ENCODE measurements at places on chromosomes 11 and 22. TPM values are rescaled to one million over a fixed set of nuclear protein-coding genes. Genes with fewer than 3 reads are reported as not detected.

Gene C22orf42
- total RNA-seq = not detected

Gene PRRG4
- 0.49 TPM for total RNA-seq

Gene OR4A16
- not detected for total RNA-seq

Gene MMP12
- not detected for total RNA-seq

Gene RAB38
- total RNA-seq = 13.5 TPM

Gene CD3G
- total RNA-seq = not detected

Gene SCUBE1
- 9.2 TPM for total RNA-seq

Gene TESMIN
- 1.1 TPM for total RNA-seq

DNA sequence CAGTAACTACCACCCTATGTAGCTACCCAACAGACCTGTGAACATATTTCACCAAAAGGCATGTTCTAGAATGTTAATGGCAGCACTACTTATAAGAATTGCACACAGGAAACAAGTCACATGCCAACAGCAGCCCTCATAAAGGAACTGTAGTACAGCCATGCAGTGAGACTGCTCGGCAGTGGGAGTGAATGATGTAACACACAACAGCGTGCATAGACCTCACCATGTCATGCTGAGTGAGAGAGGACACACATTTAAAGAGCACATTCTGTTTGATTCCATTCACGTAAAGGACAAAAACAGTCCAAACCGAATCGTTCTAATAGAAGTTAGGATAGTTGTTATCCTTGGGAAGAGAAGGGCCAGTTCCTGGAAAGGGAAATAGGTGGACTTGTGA lies 27.2 kb upstream of the KIRREL3 start:
- DNase-seq = no peak

DNA sequence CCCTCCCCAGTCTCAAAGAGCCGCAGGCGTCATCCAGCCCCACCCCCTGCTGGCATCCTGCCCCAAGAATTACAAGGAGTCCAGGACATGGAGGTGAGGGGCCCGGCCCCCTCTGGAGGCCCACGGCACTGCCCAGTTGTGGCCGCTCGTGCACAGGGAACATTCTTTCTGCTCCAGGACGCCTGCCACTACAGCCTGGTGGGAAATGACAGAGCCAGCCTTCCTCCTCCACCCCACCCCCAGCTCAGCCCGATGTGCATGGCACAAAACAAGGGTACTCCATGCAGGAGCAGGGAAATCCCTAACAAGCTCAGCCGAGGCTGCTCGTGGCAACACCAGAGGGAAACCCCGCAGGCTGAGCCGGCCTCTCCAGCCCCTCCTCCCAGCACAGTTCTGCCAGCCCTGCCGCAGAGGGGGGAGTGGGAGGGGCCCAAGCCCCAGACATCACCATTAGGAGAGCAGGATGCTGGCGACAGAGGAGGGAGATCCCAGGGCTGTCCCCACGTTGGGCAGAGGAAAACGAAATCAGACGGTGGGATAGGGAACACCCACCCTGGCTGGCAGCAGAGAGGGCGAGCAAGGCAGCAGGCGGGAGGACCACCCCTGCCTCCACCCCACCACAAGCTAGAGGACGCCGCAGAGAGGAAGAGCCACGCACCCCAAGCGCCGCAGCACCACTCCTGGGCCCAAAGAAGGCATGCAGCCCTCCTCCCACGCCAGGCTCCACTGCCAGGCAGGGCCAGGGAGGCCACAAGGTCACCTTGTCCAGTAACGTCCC lies 10.0 kb downstream of the IGSF9B start:
- peak; percentile 55 for DNase-seq

- DNase-seq = peak; percentile 47
Measured at GRCh38 chr22:40449676-40450035, 79.3 kb downstream of the SGSM3 start.

DNA sequence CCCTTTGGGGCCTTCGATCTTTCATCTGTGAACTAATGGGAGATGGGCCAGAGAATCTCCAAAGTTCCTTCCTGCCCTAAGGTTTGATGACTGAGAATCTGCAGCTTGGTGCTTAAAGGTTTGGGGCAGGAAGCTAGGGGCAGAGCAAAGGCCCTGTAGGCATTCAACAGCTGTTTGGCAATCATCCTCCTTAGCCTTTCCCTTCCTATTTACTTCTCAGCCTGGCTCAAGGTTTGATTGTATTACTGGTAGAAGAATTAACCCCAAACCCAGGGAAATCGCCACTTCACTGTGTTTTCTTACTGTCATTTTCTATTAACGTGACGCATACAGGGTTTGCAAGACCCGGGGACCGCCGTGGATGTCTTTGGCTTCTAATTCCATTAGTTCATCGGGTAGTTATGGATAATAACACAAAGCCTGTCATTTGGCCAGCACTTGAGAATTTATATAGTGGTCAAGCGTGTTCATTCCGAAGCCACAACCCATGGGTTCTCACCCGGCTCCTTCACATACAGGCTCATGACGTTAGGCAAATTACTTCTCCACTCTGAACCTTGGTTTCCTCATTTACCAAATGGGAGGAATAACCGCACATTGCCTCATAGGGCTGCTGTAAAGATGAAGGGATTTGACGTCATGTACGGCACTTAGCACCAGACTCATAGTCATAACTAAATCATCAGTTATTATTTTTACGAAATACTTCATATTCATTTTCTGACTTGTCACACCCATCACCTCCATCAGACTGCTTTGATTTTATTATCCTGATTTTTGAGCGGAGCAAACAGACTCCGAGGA lies 158.1 kb downstream of the FBXO7 start:
- DNase-seq = peak; percentile 43

GRCh38 chr11:42337786-42338455 lies 878.5 kb upstream of the LRRC4C start:
- no peak for DNase-seq

- DNase-seq = no peak
Measured at GRCh38 chr11:44192462-44193100, 97.1 kb downstream of the EXT2 start.

DNA sequence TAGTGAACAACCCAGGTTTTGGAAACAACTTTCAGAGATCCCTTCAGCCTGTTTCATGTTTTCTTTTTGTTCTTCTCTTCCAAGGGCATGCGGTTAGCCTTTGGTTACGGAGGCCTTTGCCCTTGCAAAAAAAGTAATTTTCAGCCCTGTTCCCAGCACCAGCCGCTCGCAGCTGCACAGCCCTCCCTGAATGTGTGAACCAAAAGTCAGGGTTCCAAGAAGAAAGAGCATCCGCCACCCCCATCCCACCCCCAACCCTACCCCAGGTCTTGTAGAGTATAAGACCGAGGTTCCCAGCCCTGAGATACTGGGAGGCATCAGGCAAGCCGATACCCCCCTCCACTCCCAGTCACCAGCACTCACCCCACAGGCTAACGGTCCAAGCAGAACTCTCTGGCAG lies 56.4 kb downstream of the IGLL1 start:
- DNase-seq = no peak

DNA sequence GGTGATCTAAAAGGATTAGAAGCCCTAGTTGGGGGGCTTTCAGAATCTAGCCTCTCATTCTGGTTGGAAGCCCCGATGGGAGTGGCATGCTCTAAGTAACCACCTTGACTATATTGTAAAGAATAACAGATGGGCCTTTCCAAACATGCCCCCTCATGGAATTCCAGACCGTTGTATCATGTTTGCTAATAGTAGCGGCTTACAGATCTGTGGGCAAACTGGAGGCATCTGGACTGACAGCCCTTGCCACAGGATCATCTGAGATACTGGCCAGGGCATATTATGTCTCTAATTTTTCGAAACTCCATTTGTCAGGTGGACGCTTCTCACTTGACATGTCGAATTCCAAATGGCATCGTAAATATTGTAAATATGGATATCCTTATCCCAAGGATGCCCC lies 10.5 kb downstream of the APIP start:
- DNase-seq = no peak

DNA sequence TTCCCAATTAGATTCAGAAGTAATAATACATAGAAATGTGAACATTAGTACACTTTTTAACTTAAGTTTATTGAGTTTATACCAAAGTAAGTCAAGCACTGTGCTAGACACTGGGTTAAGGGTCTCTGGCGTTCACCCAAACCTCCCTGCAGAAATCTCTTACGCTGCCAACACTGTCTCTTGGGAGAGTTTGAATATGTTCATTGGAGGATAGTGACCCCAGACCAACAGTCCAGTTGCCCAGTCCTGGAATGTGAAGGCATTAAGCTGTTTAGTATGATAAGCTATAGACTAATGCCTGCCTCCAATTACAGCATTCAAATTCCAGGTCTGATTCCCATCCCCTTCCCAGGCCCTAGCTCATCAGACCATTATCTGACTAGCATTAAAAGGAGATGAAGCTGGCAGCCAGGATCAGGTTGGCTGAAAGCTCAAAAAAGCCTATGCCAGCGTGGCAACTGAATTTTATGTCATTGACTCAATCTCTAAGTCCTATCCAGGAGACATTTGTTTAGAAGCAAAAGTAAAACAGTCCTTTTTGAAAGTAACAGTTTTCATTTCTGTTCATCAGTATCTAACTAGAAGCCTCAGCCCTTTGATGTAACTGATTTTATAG lies 77.8 kb downstream of the SFI1 start:
- no peak for DNase-seq

DNA sequence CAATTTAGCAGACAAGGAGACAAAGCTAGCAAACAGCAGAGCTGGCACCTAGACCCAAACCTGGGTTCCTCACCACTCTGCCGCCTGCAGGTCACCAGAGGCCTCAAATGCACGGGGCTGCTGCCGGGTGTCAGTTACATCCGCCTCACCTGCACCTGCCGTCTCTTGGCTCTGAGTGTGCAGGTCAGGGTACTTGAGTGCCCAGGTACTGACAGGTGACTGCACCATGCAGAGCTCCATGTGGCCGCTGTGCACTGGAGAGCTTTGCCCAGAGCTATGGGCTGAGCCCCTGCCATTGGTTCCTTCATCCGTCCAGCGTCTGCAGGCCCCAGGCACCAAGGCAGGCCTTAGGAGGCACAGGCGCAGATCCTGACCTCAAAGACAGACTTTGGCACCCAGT lies 35.0 kb downstream of the PDGFB start:
- DNase-seq = no peak

DNA sequence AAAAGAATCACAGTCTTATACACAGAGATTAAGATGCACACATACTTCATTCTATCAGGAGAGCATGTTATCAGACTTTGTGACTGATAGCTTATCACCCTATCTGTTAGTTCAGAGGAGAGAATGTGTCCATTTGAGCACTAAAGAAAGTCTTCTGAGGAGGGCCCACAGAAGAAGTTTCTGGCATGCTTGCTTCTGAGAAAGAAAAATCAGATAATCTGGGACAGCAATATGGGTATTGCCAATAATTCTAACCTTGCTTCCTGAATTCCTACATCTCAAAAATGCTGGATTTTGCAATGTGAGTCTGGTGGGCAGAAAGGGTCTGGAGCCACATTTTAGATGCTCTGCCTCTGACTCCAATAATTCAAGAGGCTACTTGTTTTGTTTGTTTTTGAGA lies 128.9 kb downstream of the RBFOX2 start:
- no peak for DNase-seq

DNA sequence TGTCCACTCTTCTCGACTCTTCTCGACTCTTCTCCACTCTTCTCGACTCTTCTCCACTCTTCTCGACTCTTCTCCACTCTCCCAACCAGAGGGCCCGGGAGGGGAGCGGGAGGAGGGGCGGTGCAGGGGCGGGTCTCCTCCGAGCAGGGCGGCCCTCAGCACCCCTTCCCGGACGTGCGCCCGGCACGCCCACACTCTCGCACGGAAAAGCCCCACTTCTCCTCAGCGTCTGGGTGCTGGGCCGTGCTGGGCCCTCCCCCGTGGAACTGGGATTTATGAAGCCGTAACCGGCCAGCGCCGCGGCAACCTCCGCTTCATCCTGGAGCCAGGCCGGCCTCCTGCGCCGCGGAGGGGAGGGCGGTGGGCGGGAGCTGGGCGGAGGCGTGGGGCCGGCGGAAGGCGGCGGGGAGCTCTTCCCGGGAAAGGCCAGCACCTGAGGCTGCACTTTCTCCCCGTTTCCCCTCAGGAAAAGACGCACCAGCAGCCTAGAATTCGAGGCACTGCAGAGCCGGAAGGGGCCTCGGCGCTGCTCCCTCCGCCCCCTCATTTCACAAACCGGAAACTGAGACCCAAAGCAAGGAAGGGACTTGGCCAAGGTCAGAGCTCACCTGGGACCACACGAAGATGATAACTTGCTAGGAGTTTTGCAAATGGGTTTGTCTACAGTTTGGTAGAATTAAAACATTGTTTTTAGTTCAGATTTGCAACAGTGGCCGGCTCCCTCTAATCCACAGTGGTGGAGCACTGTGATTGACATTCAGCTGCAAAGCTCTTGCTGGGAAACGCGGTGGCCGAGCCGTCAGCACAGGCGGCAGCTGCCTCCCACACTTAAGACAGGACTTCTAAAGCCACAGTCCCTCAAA lies 31.6 kb upstream of the JAM3 start:
- DNase-seq = peak; percentile 77

- DNase-seq = no peak
Measured at GRCh38 chr11:131402040-131402439, 31.6 kb downstream of the NTM start.

DNA sequence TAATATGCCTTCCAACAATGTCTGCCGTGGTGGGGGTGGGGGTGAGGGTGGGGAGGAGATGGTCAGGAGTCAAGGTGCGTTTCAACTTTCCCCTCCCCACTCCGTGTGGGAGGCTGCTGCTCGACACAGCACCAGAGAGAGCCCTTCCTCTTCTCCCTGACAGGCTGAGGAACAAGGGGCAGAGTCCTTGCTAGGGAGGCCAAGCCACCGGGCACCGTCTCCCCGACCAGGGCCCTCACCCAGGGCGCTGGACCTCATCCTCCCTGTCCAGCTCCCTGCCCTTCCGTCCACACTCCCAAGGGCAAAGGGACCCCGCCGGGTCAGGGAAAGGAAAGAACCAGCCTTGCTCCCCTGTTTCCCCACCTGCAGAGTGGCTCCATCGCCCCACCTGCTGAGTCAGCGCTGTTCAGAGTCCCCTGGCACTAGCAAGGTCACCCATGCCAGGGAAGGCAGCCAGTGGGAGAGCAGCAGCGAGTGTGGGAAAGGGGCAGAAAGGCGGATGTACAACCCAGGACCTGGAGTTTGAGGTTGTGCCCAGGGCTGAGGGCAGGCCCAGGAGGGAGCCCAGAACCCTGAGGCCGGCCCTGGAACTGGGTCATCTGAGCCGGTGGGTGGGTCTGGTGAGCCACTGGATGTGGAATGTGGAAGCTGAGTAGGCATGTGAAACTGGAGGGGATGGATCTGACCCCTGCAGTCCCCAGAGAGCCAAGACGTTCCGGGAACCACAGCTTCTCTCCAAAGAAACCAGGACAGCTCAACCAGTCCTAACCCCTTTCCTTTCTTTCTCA lies 47.2 kb downstream of the BUD13 start:
- DNase-seq = no peak

- no peak for DNase-seq
Measured at GRCh38 chr11:70931430-70931829, 320.9 kb downstream of the SHANK2 start.

DNA sequence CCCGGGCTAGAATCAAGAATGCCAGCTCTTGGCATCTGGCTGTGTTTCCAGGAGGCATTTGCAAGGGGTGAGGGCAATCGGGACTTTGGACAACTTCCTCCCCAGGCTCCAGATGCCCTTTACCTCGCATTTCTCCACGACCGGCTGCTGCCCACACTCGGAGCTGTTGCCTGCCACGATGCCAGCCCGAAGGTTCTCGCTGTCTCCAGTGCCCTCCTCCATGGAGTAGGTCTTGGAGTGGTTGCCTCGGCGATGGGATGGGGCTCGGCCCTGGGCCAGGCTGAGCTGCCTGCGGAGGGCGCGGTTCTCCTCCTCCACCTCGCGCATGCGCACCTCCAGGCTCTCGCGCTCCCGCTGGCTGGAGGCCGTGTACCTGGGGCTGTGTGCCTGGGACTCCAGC lies 270.0 kb downstream of the LARGE1 start:
- DNase-seq = no peak

- DNase-seq = peak; percentile 77
Measured at GRCh38 chr11:86671531-86672006, 847 bp downstream of the ME3 start.
